OCI-LY7 (cell line): ENCODE measurements at places on chromosomes 7 and 10. TPM values are rescaled to one million over a fixed set of nuclear protein-coding genes. Genes with fewer than 3 reads are reported as not detected.

Gene PROSER2
- not detected in 2 replicates for total RNA-seq

Gene HOXA2
- 0.42 TPM in 1 of 2 replicates, not detected in the other for total RNA-seq

Gene NOM1
- total RNA-seq, result 59.9 and 65.9 TPM in 2 replicates

Gene HMX3
- total RNA-seq, result not detected in 2 replicates

Gene ZPBP
- not detected in 2 replicates for total RNA-seq

Gene MEIG1
- total RNA-seq, result 1.7 and 2.7 TPM in 2 replicates

Gene BTAF1
- total RNA-seq, result 65.1 and 71.3 TPM in 2 replicates

Gene GBX1
- not detected in 2 replicates for total RNA-seq

Gene HEPACAM2
- total RNA-seq, result not detected in 2 replicates

Gene CLRN3
- not detected in 2 replicates for total RNA-seq

Gene TAS2R3
- total RNA-seq, result 1.5 and 2.4 TPM in 2 replicates

Gene ABCB8
- total RNA-seq, result 63.9 and 64.7 TPM in 2 replicates

Gene TES
- not detected in 2 replicates for total RNA-seq

Gene RAPGEF5
- total RNA-seq, result 115 and 120 TPM in 2 replicates

Gene SPDYE18
- total RNA-seq, result 0.34 and 0.55 TPM in 2 replicates

Gene CALML3
- total RNA-seq, result not detected in 2 replicates

Gene FEZF1
- total RNA-seq, result not detected in 2 replicates

Gene IL6
- not detected in 2 replicates for total RNA-seq

Gene CYP26C1
- 0.09 and 0.15 TPM in 2 replicates for total RNA-seq

Gene DGKI
- total RNA-seq, result 0.46 and 0.55 TPM in 2 replicates

Gene GHRHR
- not detected in 2 replicates for total RNA-seq

Gene SORCS1
- total RNA-seq, result not detected in 2 replicates

Gene TRPV5
- not detected in 2 replicates for total RNA-seq

Gene C10orf71
- 0.08 and 0.24 TPM in 2 replicates for total RNA-seq

Gene ABCB4
- total RNA-seq, result 1.2 TPM in 2 replicates

Gene ZCCHC24
- 2.2 and 3.7 TPM in 2 replicates for total RNA-seq

Gene IL15RA
- total RNA-seq, result 5.9 and 7.6 TPM in 2 replicates

Gene SRGN
- 5.8 and 9.1 TPM in 2 replicates for total RNA-seq

Gene MACROH2A2
- total RNA-seq, result not detected in 2 replicates

Gene PNLIP
- total RNA-seq, result not detected in 2 replicates

Gene SORBS1
- 3.1 and 3.3 TPM in 2 replicates for total RNA-seq

Gene STEAP1B
- total RNA-seq, result 1.1 and 2.1 TPM in 2 replicates

Gene ADCY1
- total RNA-seq, result 0.13 TPM in 1 of 2 replicates, not detected in the other

Gene BZW2
- total RNA-seq, result 75.2 and 81.6 TPM in 2 replicates

Gene FAM237B
- not detected in 2 replicates for total RNA-seq

Gene DYNC1I1
- not detected in 2 replicates for total RNA-seq

Gene OR2A5
- not detected in 2 replicates for total RNA-seq

Gene LIPJ
- not detected in 2 replicates for total RNA-seq

Gene PRSS37
- total RNA-seq, result not detected in 2 replicates

Gene NEUROG3
- not detected in 2 replicates for total RNA-seq

Gene ABCA13
- not detected in 2 replicates for total RNA-seq

Gene ANKRD30A
- not detected in 2 replicates for total RNA-seq

Gene HGF
- not detected in 2 replicates for total RNA-seq

Gene AKR1D1
- not detected in 2 replicates for total RNA-seq

Gene LAMB1
- total RNA-seq, result 0.17 TPM in 1 of 2 replicates, not detected in the other

Gene GSTO2
- total RNA-seq, result 1.6 and 2.2 TPM in 2 replicates
